Fibroblast of villous mesenchyme (primary cell): ENCODE measurements at places on chromosomes 13 and 19.

GRCh38 chr19:19078801-19079200, 15.0 kb downstream of the SLC25A42 start:
- DNase-seq = no peak

GRCh38 chr13:89695343-89696257, 1651.9 kb upstream of the MIR17HG start:
- no peak for DNase-seq

DNA sequence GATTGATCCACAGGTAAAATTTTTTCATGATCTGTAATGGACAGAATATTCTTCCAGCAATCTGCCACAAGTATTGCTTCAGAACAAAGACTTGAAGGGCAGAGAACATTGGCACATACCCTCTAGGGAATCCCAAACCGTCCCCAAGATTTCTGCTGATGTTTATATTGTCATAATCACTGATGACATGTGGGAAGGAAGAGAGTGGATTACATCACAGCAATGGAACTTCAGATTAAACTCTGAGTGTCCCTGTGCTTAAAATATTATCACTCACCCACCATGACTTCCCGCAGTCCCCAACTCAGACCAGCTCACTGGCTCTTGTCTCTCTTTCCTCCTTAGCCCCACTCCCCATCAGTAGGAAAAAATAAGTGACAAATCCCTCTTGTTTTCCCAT, 8.5 kb upstream of the TPT1 start:
- DNase-seq = peak; percentile 59

DNA sequence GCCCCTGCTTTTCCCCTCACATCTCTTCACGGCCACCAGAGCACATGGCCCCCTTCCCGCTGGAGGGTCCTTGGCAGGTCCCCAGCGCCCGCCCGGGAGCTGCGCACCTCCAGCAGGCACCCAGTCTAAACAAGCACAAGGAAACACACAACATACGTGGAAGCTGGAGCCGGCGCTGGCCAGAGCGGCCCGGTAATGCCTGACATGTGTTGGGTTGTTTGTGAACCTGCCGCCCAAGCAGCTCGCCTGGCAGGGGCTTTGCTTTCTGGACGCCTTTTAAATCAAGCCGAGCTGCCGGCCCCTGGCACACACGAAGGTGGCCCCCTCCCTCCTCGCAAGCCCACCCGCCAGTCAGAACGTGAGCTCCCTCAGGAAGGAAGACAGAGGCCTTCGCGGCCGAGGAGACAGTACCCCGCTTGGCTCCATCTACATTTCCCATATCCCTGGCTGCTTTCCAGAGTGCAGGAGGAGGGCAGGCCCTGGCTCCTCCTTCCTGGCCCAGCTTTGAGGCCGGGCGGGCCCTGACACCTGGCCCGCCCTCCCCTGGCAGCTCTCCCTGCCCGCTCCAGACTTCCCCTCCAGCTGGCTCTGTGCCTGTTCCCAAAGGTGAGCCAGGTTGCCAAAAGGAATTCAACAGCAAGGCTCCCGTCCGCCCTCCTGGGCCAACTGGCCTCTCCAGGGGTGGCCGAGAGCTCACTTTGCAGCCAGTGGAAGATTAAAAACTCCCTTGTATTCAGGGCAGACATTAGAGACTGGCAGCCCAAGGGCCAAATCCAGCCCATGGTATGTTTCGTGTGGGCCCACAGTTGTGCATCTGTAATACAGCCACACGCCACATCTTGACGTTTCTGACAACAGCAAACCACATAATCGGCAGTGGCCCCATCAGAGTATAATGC, 28.7 kb downstream of the COMP start:
- peak; percentile 23 for DNase-seq

GRCh38 chr13:21691928-21692327, 21.1 kb downstream of the FGF9 start:
- no peak for DNase-seq
